ENCODE measurements at places on chromosomes 12 and 14.

GRCh38 chr14:100739306-100739705 lies 12.6 kb downstream of the DLK1 start:
- DNase-seq, result no peak

DNA sequence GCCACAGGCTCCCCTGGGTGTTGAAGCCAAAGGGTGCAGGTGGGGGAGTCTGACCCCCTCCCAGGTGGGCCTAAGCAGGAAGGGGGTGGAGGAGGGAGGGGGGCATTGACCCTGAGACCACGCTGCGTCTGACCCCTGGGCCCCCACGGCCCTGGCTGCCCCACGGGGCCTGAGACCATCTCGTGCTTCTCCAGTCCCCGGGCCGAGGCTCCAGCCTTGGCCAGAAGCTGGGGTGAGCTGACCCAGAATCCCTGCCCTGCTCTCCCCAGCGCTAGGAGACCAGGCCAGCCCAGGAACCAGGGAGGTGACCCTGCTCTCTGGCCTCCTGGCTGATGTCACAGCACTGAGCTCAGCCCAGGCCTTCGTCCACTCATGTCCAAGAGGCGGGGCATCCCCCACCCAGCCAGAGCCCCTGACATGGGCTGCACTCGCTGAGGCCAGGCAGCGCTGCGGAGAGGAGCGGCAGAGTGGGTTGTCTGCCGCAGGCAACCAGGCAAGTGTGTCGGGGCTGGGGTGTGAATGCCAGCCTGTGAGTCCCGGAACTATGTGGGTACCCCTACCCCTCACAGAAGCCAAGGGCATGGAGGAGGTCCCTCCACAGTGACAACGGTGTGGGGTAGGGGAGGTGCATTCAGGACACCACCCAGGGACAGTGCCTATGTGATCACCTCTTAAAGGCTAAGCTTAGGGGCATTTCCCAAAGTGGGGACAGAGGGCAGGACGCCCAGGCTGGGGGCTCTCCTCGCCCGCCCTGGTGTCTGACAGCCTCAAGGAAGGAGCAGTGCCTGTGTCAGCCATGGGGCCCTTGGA lies 6.3 kb downstream of the TRMT61A start:
- no peak for DNase-seq

GRCh38 chr12:101995684-101996083 lies 66.1 kb downstream of the WASHC3 start:
- DNase-seq, result no peak

DNA sequence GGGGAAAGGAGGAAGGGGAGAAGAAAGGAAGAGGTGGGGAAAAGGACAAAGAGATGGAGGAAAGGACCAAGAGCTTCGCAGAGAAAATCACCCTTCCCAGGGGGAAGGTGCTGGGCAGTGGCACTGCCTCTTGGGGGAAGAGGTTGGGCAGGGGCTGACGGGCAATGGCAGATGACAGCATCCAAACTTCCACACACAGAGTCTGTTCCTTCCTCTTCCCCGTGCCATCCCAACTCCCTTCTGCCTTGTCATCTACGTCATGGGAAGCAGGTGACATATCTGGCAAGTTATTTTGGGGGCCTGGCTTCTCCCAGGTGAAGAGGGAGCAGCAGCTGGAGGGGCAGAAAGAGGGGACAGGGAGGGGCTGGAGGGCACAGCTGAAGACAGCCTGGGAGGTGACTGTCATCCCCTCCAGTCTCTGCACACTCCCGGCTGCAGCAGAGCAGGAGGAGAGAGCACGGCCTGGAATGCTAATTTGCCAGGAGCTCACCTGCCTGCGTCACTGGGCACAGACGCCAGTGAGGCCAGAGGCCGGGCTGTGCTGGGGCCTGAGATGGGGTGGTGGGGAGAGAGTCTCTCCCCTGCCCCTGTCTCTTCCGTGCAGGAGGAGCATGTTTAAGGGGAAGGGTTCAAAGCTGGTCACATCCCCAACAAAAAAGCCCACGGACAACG lies 43.9 kb upstream of the IQSEC3 start:
- DNase-seq, result no peak

DNA sequence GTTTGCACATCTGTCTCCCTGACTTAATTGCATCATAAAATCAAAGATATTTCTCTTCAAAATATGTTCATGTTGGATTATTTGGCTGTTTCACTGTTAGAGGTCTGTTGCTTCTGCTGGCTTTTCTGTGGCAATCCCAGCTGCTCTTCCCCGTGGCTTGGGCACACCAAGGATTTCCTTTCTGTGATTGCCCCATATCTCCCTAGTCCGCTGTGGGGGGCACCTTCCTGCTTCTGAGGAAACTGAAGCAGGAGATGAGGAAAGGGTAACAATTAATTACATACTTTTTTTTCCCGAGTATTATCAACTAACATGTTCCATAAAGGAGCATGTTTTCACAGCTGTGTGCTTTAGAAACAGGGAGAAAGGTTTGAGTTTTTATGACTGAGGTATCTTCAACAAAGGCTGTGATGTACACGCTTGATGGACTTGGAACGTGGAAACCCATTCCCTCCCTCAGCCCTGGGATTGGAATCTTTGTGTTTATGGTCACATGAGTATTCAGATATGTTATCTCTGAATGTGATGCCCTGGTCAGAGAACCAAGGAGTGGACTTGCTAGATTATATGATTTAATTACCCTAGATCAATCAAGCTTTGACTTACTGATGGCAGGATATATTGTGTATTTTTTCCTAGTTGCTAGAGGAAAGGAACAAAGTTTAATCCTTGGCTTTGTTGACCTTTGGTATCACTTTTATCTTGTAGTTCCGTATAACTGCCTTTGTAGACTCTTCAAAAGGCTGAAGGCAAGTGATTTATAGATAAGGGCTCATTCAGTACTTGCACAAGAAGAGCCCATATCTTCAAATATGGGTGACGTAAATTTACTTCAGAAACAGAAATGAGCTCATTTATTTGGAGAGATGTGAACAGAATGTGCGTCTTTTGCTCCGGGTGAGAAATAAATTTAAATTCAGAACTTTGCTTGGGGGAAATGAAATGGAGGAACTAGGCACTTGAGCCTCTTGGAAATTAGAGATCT lies 46.7 kb downstream of the BORCS5 start:
- no peak for DNase-seq

- peak; percentile 77 for DNase-seq
Measured at GRCh38 chr12:120710031-120710804, at the start of gene UNC119B. Gene UNC119B (plus strand): TSS chr12:120710458. CDS start chr12:120710475, 17 bp downstream.

DNA sequence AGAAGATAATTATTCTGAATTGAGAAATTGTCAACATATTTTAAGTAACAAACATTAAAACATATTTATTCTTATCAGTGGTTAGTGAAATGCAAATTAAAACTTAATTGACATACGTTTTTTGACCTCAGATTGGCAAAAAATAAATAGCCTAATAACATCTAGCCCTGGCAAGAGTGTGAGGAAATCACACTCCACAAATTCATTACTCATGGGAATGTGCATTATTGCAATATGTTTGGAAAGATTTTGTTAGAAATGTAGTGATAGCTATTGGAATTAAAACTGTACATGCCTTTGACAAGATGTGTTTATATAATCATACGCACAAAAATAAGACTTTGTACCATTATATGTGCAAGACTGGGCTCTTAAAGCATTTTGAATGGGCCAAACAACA lies 168.6 kb downstream of the KITLG start:
- DNase-seq, result no peak

- DNase-seq, result no peak
Measured at GRCh38 chr12:54566792-54567191, 17.4 kb downstream of the PDE1B start.

- DNase-seq, result no peak
Measured at GRCh38 chr14:95514131-95515079, 2.0 kb downstream of the SYNE3 start.

DNA sequence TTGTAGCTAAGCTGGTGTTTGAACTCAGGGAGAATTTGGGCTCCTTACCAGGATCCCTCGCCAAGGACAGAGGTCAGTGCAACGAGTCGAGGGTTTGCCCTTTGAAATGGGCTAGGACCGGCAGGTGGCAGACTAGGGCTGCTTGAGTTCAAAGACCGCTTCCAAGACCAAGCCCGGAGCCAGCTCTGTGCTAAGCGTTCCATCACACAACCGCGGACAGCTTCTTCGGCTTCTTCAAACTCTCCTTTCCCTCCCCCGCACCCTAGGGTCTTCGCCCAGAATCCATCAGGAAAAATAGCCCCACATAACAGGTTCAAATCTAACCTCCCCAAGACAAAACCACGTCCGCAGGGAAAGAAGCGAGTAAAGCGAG lies 705 bp upstream of the FLVCR2 start:
- peak; percentile 72 for DNase-seq

GRCh38 chr12:94561943-94562411 lies 88.4 kb downstream of the TMCC3 start:
- no peak for DNase-seq

DNA sequence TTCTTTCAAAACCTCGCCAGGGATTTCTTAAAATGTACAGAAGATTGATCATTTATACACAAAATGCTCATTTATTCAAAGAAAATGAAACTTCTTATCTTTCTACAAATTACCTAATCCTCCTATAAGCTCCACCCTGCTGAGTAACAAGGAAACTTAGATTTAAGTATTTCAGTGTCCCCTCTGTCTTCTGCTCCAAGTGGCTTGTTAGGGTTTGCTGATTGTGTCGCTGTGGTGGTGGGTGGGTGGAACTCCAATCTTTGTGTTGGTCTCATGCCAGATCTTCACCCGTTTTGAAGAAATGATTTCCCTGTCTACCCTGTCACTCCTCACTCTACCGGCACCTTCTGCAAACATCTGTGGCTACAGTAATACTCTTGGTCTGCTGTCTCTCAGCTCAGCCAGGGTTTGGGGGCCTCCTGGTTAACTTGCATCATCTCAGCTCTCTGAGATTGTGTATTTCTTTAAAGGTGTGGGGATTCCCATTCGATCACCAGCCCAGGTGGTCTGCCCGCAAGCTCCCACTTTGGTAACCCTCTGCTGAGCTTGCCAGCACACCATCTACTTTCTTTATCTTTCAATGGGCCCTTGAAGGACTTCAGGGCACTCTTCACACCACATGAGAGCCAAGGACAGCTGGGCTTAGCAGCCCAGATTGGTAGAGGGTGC lies 73.8 kb downstream of the DRAM1 start:
- no peak for DNase-seq

DNA sequence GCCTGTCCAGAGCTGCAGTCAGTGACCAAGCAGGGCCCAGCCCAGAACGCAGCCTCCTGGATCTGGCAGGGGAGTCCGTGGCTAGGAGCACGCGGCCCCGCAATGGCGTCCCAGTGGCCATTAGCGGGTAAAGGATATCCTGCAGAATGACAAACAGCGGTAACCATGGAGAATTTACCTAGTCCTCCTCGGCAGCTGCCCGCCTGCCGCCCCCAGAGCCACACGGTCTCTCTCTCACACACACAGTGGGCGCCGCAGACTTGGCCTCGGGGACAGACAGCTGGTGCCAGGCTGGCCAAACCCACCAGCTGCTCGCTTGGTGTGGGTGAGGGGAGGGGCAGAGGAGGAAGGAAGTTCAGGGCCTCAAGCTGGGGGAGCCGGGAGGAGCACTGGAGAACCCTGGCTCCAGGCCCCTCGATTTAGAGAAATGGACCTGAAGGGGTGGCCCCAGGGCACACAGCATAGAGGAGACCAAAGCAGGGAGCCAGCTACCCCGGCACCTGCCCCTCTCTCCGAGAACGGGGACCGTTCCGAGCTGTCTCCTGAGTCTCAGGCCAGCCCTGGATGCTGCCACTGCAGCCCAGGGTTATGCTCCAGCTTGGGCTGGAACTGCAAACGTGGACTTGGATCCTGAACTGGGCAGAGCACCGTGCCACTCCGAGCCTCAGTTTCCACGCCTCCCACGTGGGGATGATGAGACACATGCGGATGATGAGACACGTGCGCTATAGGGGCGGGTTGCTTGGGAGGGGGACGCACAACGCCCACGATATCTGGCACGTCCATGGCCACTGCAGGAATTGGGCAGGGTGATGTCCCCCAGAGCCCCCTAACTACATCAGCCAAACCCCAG lies 3.4 kb downstream of the CDK2AP1 start:
- DNase-seq, result no peak

DNA sequence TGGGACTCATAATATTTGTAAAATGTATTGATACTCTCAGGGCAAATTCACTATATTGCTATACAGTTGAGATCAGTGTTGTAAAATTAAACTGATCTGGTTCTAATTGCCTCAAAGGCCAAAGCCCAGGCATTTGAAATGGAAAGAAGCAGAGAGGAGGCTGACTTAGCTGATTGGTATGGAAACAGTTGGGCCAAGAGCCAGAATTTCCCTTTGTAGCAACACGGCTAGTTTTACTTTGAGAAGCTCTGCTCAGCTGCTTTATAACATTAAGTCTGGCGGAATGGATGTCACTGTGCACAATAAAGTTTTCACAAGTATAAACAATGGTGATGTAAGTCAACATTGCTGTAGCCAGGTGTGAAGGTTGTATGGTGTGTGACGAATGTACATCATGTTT lies 186.4 kb downstream of the MSRB3 start:
- no peak for DNase-seq

- DNase-seq, result no peak
Measured at GRCh38 chr12:57384478-57384877, 46.4 kb downstream of the R3HDM2 start.

GRCh38 chr14:103436533-103436932 lies 51.3 kb downstream of the MARK3 start:
- DNase-seq, result no peak

GRCh38 chr14:98189062-98189461 lies 1082.9 kb downstream of the BCL11B start:
- DNase-seq, result peak; percentile 53

GRCh38 chr12:92987846-92988621 lies 58.9 kb upstream of the EEA1 start:
- peak; percentile 14 for DNase-seq

GRCh38 chr14:37270629-37271028 lies 72.9 kb downstream of the MIPOL1 start:
- no peak for DNase-seq

DNA sequence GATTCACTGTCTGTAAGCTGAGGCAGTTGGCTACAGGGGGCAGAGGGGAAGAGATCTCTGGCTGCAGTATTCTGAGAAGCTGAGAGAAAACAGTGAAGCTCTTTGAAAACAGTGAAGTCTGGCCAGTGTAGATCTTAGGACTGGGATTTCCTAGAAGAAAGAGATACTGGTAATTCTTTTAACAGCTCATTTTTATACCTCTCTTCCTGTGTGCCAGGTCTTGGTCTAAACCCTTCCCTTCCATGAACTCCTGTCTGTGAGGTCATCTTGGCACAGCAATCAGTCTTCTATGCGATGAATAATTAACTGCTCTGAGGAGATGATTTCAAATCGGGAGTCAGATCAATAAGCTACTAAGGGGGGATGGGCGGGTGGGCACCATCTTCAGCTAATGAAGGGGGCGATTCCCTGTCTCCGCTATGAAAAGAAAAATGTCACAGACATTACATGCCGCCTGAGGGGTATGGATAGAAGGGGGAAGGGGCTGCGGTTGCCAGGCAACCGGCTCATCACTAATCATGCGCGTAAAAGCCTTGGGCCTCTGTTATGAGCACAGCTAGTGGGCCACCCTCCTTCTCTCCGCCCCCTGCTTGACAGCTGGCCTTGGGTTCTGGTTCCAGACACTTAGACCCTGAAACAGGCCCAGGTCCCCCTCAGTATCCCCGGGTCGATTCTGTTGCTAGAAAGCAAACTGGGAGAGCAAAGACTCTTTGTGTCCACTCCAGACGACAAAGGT lies 75.3 kb upstream of the CEP83 start:
- no peak for DNase-seq

GRCh38 chr12:101441461-101442224 lies 33.5 kb upstream of the SPIC start:
- no peak for DNase-seq
